Suppressor macrophage (primary cell): ENCODE measurements at places on chromosomes 5 and 9.

DNA sequence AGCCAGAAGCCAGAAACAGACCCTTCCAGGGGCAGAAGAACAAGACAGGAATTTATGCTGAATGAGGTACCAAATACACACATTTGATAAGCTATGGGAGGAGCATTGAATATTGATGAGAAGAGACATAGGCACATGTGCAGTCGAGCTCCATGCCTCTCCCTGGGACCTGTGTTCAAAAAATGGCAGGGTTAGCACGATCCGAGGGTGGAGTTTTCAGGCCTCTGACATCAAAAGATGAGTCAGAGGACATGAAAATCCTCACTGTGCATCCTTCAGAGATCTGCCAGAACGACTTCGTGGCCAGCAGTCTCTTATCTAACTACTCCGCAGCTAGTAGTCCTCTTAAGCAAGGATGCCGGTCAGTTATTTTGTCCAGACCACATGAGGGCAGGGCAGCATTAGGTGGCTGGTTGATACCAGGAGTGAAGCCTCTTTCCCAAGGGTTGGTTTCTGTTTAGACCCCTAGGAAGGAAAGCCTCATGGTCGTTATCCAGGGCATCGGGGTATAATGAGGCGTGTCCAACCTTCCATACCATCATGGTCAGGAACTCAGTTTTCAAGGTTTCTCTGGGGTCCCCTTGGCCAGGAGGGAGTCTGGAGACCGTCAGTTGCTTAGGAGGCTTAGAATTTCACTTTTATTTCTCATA, 11.6 kb upstream of the CMBL start:
- no peak for DNase-seq

GRCh38 chr5:79510638-79511037, 3.3 kb downstream of the HOMER1 start:
- DNase-seq = no peak

GRCh38 chr5:1000329-1000728, 8.3 kb upstream of the NKD2 start:
- DNase-seq = no peak

GRCh38 chr5:137660349-137660817, 75.5 kb downstream of the KLHL3 start:
- DNase-seq = peak; percentile 81

- DNase-seq = no peak
Observed at GRCh38 chr9:100058699-100059579, 39.9 kb downstream of the ERP44 start.

GRCh38 chr9:33695299-33695698, 100.1 kb upstream of the PRSS3 start:
- no peak for DNase-seq

DNA sequence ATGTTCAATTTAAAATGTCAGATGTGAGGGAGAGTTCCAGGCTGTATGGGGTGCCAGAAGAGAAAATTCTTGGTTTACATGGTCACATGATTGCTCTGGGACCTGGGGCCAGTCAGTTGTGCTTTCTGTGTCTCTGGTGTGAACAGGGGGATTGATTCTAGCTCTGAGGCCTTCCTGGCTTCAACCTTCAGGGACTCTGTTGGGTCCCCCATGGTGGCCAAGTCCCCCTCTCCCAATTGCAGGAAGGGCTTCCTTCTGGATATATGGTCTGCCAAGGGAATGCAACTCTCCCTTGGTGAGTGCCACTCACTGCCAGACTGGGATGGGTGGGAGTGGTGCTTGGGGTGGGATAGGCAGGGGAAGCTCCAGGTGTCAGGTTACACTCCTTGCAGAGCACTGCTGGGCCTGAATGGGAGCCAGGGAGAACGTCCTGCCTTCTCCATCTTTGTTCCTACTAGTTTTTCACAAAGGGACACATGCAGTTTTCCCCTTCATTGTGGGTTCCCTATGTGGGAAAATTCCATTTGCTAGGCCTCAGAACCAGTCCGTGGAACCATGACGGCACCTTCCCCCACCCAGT, 153.2 kb downstream of the MELK start:
- no peak for DNase-seq

- DNase-seq = no peak
Observed at GRCh38 chr5:4518903-4519672, 621.0 kb upstream of the ADAMTS16 start.

DNA sequence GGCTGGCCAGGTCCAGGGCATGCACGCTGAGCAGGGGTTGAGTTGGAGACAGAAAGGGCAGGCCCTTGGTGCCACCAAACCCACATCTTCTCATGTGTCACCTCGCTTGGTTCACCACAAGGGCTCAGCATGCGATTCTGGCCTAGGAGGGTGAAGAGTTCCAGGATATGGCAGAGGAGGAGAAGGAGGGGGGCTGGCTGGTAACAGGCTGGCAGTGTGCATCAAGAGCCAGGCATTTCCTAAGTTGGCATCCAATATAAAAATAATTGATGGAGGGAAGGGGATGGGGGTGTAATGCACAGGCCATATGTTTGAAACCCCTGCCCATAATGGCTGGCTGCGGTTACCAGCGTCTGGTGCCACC, 255.6 kb downstream of the NFIB start:
- no peak for DNase-seq

- DNase-seq = no peak
Observed at GRCh38 chr5:69202497-69202896, 13.1 kb downstream of the CENPH start.

- DNase-seq = peak; percentile 63
Observed at GRCh38 chr5:102531506-102531905, 32.7 kb upstream of the SLCO6A1 start.

DNA sequence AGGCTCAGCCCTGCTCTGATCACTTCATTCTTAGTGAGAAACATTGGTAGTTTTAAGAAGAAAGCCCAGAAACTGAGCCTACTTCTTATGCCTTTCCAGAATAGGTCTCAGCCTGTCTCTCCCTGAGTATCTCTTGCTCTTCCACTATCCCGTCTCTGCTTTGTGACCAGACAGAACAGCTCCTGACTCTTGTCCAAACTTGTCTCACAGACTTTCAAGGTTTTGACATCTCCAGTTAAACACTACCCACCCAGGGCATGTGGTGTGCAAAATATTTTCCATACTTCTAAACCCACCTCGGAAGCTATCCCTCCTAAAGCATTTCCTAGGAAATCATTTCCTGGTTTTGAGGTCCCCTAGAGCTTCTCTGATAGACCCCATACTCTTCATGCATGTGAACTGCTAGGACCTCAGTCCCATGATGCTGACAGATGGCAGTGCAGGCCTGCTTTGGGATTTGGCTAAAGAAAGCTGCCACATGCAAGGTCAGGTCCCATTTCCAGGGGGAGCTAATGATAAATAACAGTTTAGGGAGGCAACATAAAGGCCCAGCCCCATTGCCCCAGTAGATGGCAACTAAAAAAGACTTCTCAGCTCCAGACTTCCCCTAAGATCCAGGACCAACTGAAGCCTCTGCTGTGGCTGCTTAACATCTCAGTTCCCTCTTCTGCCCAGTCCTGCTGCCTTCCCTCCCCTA, 211.5 kb downstream of the MED10 start:
- no peak for DNase-seq

- DNase-seq = no peak
Observed at GRCh38 chr9:111940697-111941096, 44.1 kb downstream of the UGCG start.

- no peak for DNase-seq
Observed at GRCh38 chr9:128323212-128323730, 632 bp downstream of the COQ4 start.

- no peak for DNase-seq
Observed at GRCh38 chr5:55601204-55601618, 66.4 kb upstream of the PLPP1 start.

GRCh38 chr5:31502506-31502905, 29.4 kb downstream of the DROSHA start:
- DNase-seq = no peak

- no peak for DNase-seq
Observed at GRCh38 chr5:172276214-172276613, 7.3 kb downstream of the UBTD2 start.

- DNase-seq = no peak
Observed at GRCh38 chr5:57931352-57931751, 448.7 kb upstream of the ACTBL2 start.

GRCh38 chr5:90802474-90803317, 244.1 kb downstream of the ADGRV1 start:
- peak; percentile 44 for DNase-seq

- DNase-seq = peak; percentile 73
Observed at GRCh38 chr5:95087816-95088317, 197.0 kb downstream of the MCTP1 start.

DNA sequence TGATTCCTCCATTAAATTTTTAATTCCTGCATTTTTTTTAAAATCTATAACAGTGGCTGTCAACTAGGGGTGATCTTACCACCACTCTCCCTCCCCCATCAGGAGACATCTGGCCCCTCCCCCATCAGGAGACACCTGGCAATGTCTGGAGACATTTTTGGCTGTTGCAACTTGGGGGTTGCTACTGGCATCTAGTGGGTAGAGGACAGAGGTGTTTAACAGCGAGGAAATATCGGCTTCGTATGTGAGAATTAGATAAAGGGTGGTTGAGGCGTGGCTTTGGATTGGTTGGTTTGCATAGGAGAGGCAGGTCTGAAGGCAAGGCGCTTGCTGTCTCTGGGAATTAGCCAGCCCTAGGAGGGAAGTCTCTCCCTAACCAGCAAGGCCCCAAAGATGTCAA, 10.5 kb downstream of the CDHR2 start:
- no peak for DNase-seq

- DNase-seq = no peak
Observed at GRCh38 chr5:28027851-28028250, 989.5 kb upstream of the CDH9 start.

DNA sequence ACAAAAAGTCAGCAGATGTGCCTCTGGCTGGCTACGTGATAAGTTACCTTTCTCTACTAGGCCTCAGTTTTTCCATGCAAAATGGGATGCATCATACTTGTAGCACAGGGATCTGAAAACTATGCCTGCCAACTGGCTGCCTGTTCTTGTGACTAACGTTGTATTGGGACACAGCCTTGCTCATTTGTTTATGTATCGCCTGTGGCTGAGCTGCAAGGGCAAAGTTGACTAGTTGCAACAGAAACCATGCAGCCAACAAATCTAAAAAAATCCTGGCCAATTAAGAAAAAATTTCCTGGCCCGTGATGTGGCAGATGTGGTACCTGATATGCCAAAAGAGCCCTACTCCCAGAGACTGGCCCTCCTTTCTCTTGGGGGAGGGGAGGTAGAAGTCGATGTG, 131.3 kb downstream of the SEC61B start:
- DNase-seq = peak; percentile 60
